ENCODE measurements at places on chromosomes 3 and 15.

DNA sequence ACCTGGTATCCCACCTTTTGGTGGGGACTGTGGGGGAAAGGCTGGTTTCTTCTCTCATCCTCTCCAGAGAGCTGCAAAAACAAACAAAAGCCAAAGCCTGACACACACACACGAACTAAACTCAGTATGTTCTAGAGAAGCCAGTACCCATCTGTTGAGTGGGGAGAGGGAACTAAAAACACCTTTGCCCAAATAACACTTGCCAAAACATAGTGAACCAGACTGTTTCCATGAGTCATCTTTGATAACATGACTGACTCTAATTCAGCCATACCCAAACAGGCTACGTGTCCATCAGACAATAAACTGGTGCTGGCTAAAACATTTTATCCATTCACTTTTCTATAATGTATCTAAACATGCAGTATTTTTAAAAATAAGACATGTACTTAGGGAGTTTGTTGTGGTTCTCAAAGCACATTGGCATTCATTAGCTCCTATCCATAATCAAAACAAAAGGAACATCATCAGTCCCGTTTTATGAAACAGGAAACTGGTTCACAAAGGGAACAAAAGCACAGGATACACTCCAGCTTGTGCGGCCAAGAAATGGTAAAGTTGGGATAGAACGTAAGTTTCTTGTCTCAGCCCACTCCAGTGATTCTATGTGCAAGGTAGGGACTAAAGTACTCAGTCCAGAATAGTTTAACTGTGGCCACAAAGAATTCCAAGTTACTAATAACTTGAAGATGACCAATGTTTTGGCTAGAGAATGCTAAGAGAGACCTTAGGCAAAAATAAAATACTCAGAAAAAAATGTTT lies 16.1 kb downstream of the LYSMD2 start:
- no peak for DNase-seq

DNA sequence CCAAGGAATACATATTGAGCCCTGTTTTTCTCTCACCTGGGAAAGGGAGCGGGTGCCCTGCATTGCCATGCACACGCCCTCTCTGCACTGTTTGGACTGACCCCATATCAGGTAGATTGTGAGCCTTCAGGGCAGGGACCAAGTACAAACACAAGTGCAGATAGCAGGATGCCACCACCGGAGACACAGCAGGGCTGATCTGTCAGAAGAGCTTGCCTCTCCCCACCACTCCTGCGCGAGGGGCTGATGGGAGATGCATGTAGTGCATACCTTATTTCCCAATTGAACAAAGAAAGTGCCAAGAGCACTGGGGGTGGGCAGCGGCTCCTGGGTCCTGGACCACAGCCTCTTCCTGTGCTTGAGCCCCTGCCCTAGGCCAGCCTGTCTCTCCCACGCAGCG lies 9.0 kb upstream of the SLCO2A1 start:
- peak; percentile 69 for DNase-seq

DNA sequence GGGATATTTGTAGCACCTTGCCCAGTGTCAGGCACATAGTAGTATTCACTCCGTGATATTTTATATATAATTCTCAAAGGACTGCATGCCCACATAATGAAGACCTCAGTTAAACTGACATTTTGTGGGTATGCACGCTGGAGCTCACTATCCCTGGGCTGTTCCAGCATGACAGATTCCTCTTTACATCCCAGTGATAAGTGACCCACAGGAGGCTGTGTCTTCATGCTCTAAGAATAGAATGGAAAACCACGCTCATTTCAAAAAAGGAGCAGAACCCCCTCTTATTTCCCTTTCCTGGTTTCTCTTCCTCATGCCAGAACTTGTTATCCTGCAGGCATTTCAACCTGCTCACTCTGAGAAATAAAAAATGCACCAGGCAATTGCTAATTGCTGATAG lies 717.5 kb downstream of the AGBL1 start:
- DNase-seq: no peak

- no peak for DNase-seq
These were observed 11.9 kb upstream of the SH3GL3 start for GRCh38 chr15:83435202-83435601.

- DNase-seq: no peak
These were observed 10.3 kb downstream of the STOML1 start for GRCh38 chr15:73981761-73982221.
